ENCODE measurements at places on chromosomes 2 and 18.

DNA sequence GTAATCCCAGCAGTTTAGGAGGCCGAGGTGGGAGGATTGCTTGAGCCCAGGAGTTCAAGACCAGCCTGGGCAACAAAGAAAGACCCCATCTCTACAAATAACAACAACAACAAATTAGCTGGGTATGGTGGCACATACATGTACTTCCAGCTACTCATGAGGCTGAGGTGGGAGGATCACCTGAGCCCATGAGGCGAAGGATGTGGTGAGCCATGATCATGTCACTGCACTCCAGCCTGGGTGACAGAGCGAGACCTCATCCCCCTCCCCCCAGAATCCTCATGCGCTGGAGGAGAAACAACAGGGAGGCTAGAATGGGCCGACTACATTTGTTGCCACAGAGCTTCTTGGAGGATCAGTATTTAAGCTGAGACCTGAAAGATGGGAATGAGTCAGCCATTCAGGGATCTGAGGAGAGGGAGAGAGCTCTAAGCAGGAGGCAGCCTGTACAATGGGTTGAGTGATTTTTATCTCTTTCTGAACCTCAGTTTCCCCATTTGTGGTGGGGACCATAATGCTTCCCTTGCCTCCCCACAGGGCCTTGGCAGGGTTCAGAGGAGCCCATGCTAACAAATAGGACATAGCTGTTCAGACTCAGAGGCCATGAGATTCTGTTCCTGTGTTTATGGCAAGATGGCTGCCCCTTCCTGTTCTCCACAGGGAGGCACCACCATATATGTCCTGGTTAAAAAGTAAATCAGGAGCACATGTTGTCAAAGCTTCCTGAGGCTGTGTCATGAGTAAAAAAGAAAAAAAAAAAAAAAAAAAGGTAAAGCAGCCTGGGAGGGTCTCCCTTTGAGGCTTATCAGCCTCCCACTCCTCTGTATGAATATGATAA lies 131.4 kb upstream of the HAAO start:
- no peak for DNase-seq

- DNase-seq: no peak
Observed at GRCh38 chr2:78070693-78071092, 548.5 kb upstream of the LRRTM4 start.

GRCh38 chr2:15773204-15773603 lies 167.1 kb upstream of the MYCN start:
- no peak for DNase-seq

- no peak for DNase-seq
Observed at GRCh38 chr2:200399046-200399445, 92.6 kb downstream of the SPATS2L start.

DNA sequence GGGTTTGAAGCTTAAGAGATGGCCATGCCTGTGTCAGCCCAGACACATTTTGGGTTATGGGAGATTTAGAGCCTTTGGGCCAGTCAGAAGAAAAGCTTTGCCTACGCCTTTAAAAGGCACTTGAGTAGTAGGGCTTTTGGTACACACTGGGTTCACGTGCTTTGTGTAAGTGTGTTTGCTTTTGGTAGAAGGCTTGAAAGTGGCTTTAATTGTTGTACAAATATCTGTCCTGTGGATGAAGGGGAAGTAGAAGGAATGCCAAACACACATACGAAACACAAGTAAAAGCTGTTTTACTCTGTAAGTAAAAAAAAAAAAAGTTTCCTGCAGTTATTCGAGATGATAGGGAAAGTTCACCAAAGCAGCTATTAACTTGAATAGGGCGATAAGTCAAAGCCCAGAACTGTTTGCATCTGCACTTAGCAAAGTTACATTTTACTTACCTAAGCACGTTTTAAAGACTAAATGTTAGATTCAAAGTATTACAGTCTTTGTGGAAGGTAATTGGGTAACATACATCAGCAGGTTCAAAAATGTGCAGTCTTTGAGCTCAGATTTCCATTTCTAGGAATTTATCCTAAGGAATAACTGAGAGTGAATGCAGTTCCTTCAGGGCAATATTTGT lies 75.4 kb downstream of the STK25 start:
- DNase-seq: no peak

DNA sequence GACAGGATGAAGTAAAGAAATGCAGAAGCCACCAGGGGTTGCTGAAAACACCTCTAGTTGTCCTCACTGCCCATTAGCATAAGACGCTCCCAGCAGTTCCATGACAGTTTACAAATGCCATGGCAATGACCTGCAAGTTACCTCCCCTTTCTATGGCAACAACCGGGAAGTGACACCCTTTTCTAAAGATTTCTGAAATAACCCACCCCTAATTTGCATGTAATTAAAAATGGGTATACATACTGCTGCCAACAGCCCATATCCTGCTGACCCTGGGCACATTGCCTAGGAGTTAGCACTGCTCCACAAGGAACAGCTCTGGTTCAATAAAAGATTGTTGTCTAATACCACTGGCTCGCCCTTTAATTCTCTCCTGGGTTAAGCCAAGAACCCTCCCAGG lies 178.3 kb upstream of the LRATD1 start:
- no peak for DNase-seq

Data from CD4-positive, alpha-beta memory T cell (primary cell).